ENCODE measurements at places on chromosomes 3 and 15.
A peak's percentile ranks its signal among the peaks of the same experiment; 100 is the strongest.

DNA sequence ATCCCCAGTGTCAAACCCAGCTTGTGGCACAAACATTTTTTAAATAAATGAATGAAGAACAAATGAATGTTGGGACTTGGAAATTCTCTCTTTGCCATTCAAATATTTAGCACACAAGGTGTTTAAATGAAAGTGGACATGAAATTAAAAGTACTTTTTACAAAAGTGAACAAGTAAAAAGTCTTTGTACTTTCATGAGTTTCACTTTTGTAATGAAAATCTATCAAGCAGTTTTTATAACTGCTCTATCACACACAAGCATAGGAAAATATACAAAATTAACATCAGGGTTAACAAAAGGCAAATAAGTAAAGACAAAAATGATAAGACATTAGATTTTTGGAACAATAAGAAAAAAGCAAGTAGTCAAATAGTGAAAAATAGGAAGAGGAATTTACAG, 83.9 kb upstream of the ARL6 start:
- no peak for DNase-seq

DNA sequence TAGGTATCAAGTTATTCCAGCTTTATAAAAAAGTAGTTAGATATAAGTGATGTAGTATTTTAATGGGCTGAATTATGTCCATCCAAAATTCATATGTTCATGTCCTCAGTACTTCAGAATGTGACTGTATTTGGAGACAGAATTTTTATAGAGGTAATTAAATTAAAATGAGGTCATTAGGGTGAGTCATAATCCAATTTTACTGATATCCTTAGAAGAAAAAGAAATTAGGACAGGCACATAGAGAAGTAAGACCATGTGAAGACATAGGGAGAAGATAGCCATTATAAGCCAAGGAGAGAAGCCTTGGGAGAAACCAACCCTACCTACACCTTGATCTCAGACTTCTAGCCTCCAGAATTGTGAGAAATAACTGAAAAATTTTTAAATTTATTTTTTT, 30.3 kb downstream of the RAP2B start:
- no peak for DNase-seq

DNA sequence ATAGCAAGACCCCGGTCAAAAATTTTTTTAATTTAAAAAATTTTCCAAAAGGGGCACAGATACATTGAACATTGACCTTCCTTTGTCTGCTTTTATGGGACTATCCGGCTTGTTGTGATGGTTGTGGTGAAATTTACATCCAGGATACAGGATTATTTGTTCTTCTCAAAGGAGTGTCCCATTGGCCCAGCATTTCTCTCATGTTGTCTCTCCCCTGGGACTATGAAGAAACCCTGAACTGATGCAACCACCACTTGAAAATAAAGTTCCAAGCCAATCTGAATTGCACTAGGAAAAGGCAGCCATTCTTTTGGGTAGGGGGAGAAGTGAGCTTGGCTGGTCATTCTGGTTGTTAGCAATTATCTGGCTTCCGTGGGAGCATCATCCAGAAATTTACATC, 58.4 kb downstream of the PPARG start:
- no peak for DNase-seq

DNA sequence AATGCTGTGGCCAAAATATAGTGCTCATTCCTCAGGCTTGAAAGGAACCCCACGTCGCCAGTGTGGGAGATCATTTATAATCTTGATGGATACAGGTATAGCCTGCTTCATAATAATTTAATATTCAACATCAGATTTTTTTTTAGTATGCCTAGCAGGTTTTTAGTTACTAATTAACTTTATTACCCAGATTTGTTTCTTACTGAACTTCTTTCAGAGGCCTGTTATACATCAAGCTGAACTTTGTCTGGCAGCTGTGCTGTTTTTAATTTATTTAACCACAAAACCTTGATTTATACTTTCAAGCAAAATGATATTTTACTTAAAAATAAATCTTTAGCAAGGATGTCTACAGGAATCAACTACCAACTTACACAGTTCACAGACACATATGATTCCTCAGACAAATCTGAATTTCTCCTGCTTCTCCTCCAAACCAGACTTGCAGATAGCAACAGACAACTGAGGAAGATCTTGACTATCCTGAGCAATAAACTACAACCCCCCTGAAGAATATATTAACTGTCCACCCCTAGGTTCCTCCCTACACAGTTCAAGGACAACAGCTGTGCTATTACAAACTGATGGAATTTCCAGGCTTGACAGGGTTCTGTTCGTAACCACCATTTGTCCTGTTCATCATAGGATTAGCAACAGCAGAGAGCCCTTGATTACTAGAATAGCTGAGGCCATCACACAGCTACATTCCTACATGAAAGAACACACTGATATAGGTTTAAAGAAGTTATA, 610 bp downstream of the MAP4 start:
- no peak for DNase-seq

- DNase-seq, result no peak
Measured at GRCh38 chr15:69793781-69794451, 303.8 kb downstream of the TLE3 start.

GRCh38 chr3:38164643-38164951, 740 bp upstream of the OXSR1 start:
- DNase-seq, result no peak

GRCh38 chr3:8886546-8886945, 76.7 kb downstream of the RAD18 start:
- no peak for DNase-seq

DNA sequence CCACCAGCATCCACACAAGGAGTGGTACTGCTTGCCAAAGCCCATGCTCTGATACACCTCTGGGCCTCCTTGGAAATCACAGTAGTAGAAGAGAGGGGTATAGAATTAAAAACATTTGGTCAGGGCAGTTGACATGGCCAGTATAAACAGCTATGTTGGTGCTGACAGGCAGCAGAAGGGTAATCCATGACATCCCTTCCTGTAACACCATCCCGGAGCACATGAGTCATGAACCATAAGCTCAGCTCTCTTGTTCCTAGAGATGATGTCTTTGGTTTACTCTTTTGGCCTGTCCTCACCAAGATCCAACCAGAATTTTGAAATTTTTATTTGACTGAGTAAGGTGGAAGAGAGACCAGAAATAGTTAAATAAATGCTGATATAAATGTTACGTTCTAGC, 132.6 kb upstream of the CTDSPL start:
- DNase-seq, result no peak

DNA sequence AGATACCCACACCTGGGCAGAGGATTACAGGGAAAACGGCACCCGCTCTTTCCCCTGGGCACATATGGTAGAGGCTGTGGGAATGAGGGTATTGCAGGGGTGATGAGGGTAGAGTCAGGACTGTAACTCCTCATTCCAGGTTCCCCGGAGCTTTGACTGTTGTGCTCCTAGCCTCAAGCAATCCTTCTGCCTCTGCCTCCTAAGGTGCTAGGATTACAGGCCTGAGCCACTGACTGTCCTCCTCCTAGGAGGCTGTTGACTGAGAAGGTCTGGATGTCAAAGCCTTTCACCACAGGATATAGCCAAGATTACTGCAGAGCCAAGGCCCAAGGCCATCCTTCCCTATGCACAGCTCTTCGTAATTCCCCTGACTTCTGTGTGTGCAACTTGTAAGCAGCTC, 1.1 kb upstream of the MPI start:
- DNase-seq, result no peak

GRCh38 chr15:42679285-42680141, 57.4 kb downstream of the CDAN1 start:
- no peak for DNase-seq

- DNase-seq, result peak; percentile 23
Measured at GRCh38 chr3:105417525-105418289, 51.0 kb downstream of the ALCAM start.
